ENCODE measurements at places on chromosomes 2 and 18. TPM values are rescaled to one million over a fixed set of nuclear protein-coding genes. Genes with fewer than 3 reads are reported as not detected.

The ABCG8 gene
- total RNA-seq: not detected

The SERPINE2 gene
- total RNA-seq: 1.5 TPM

The SLC35F5 gene
- 31.6 TPM for total RNA-seq

The EFR3B gene
- 0.10 TPM for total RNA-seq

The KIF5C gene
- 7.7 TPM for total RNA-seq

The POTEI gene
- not detected for total RNA-seq

The CDK15 gene
- not detected for total RNA-seq

The UBR3 gene
- 45.1 TPM for total RNA-seq

The NT5DC4 gene
- total RNA-seq: not detected

The VSNL1 gene
- total RNA-seq: not detected

The CCDC178 gene
- not detected for total RNA-seq

The FBLN7 gene
- total RNA-seq: 19.3 TPM

The TSPYL6 gene
- not detected for total RNA-seq

The MYCN gene
- total RNA-seq: 2.2 TPM

The SERPINB7 gene
- total RNA-seq: not detected

The FARSB gene
- total RNA-seq: 10.8 TPM
